ENCODE measurements at places on chromosomes 2 and 18.

DNA sequence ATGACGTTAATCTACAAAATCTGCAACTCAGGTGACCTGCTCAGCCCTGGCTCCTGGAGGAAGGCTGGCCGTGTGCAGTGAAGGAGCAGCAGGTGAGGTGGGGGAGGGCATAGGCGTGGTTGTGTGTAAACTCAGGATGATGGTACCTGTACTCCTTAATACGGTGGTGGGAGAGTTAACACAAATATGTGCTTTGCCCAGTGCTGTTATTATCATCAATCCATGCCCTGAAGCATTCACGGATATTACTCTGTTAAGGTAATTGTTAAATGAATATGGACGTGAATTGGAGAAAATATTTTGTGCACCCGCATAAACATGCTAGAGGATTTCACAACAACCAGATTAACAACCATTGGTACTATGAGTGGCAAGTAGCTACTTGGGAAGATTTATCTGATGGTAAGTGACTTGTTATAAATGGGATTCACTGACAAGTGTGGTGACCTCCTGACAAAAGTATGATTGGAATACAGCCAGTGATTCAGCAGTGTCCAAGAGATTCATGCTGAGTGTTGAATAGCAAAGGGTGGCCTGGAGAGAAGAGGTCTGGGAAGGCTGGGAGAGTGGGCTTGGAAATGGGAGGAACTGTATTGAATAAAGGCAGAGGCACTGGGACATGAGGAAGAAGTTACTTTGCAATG is 194.1 kb downstream of the TPGS2 start:
- DNase-seq: peak; percentile 51

DNA sequence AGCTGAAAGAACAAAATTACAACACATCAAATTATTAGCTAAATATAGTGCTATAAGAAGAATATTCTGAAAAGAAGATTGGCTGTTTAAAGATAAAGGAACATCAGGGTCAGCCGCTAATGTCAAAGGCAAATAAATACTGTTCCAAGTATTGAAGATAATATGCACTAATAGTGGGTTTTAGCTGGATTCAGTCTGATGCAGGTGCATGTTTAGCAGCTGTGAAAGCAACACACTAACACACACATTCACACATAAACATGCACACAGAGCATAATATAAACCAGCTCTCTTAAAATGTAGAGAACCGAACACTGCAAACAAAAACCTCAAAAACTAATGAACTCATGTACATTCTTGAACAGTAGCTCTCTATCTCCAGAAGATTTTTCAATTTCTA is 634.6 kb downstream of the ERBB4 start:
- no peak for DNase-seq

GRCh38 chr2:120791962-120792297 is 56.3 kb downstream of the GLI2 start:
- no peak for DNase-seq

GRCh38 chr2:97728091-97728731 is 14.8 kb downstream of the ZAP70 start:
- no peak for DNase-seq

DNA sequence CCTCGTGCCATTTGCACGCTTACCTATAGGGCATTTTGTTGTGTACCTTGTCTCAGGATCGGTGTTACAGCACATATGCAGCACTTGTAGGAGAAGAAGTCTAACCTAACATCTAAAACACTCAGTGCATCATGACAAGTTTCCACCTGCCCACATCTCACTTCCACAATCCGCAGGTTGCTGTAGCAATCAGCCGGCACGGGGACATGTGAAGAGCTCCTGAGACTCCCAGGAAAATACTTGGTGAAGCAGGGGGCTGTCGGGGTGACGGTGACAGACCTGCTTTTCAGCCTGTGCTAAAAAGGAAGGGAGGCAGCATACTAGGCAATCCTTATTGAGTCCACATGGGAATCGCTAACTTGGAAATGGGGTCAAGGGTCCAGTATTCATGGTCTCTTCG is 172.2 kb downstream of the MYT1L start:
- DNase-seq: no peak

- no peak for DNase-seq
Measured at GRCh38 chr2:166984797-166985196, 96.5 kb downstream of the XIRP2 start.

DNA sequence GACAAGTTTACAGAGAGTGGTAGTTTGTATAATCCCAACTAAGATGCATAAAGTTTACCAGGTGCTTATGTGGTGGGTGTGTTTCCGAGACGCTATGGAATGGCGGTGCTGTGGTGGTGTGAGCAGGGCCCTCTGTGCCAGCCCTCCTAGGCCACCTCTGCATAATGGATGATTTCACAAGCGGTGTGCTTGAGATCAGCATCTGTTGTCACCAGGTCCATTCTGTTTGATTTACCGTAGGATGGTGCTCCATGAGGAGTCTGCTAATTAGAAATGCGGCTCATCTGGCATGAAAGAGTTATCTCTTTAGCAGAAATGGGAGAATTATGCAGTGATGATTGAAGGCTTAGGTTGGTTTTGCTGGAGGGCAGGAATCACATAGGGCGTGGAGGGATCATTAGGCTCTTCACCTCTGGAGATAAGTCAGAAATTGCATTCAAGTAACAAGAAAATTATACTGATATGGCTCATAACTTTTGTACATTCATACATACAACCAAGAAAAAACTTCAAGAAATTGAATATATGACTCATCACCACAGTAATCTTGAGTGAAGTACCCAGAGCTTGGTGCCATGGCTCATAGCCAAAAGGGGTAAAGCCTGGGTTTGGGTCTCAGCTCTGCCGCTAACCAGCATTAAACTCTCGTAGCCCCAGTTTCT is 41.4 kb downstream of the CRIM1 start:
- no peak for DNase-seq

DNA sequence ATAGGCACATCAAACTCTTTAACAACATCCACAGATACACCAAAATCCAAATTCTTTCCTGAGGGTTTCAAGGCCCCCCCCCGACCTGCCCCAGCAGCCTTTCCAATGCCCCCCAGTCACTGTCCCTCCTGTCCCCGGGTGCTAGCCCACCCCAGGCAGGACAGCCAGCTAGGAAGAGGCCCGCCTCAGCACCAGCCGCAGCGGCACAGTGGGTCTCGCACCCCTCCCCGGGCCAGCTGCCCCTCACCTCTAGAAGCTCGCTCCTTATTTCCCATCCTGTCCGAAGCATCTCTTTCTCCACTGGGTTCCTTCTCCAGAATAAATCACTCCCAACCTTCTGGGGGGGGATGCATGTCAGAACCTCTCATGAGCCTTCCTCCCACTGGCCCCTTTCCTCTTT is 69.4 kb downstream of the FBXO15 start:
- no peak for DNase-seq

GRCh38 chr2:213271947-213272346 is 12.3 kb upstream of the SPAG16 start:
- DNase-seq: no peak

Data from fibroblast of skin of scalp (primary cell).